Heart left ventricle (tissue), 16 donors: ENCODE measurements at places on chromosomes 1 and 21. TPM values are rescaled to one million over a fixed set of nuclear protein-coding genes. Genes with fewer than 3 reads are reported as not detected.

DNA sequence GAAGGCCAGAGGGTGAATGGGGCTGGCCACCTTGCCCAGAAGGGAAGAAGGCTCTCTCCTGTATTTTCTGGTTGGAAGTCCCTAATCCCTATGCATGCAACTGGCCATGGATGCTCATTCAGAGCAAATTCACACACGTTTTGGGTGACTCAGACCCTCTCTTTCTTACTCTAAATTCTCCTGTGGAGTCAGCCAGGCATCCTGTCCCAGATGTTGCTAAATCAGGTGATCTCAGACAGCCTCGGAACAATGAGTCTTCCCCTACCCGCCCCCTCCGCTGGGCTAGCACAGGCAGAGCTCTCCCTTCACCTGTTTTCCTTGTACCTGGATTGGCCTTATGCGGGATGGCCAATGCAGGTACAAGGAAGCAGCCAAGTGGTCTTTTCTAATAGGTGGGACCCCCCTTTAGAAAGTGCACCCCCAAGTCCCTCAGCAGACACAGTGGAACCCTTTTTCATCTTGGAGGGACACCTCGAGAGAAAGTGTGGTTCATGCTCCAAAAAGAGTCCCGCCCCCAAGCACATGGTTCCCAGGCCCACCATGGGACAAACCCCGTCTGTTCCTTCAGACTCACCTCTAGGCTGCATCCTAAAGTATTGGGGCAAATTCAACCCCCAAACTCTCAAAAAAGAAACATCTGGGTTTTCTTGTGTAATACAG, 8.6 kb downstream of the S100A6 start:
- peak; percentile 5 for DNase-seq

DNA sequence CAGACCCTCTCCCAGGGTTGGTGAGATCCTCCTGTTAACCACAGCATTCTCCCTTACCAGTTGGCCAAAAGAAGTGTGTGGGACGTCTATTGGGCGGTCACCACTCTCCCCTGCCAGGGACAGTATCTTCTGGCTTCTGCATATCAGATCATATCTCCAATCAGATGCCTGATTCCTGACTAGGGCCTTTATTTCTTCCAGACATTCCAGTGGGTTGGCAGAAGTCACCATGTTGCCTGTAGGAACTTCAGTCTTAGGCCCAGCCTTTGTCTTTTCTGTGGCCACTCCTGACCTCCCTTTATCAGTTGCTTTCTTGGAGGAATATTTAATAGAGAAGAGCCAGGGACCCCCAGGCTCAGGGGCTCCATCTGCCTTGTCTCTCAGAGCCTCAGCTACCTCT, 130.4 kb upstream of the F3 start:
- DNase-seq = no peak

DNA sequence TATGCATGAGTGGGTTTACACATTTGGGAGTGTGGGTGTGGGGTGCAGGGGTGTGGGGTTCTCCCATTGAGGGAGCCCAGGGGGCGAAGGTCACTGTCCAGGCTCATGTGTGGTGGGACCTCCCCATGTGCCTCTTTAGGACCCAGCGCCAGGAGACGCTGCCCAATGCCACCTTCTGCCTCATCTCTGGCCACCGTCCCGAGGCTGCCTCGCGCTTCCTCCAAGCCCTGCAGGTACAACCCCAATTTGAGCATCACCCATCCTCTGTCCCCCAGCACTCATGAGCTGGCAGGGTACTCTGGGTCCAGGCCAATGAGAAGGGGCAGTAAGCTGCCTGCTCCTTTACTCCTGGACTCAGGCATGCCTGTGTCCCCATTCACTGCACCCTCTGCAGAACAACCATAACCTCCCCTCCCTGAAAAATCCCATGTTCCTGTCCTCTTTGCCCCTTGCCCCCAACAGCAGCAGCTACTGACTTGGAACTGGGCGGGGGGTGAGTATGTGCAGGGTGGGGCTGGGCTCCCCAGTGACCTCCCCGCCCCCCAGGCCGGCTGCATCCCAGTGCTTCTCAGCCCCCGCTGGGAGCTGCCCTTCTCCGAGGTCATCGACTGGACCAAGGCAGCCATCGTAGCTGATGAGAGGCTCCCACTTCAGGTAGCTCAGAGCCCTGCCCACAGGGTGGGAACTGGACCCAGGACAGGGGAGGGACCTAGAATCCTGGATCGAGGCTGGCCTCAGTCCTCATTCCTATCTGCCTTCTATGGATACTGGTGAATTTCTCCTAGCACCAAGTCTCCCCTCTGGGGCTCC, 7.7 kb downstream of the EXTL1 start:
- no peak for DNase-seq

DNA sequence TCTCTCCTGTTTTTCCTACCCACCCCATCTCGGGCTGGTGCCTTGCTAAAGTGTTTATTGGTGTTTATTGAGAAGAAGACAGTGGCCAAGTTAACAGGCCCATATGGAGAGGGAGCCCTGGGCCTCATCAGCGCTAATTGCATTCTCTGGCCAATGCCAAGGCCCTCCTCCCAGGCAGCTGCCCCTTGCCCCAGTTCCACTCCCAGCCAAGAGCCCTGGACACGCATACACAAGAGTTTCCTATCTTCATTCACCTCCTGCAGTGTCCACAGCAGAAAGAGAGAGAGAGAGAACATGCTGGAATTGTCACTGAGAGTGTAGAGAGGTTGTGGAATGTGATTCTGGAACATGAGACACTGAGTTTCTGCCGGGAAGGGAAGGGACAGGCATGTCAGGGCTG, 25.4 kb upstream of the VWA5B1 start:
- peak; percentile 53 for DNase-seq

DNA sequence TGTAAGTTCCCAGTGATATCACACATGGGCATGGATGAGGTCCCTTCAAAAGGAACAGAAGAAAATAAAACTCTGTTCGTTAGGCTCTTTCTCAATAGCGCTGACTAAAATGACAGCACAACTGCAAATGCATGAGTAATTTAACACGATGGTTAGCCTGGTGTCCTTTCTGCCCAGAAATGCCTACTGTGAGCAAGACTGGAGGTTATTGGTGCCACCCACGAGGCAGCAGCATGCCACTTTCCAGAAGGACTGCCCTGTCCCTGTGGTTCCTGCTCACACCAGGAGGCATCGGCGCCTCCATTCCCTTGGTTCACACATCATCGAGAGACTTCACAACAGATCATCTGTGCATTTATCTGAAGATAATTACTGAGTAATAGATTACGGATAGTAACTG, 26.2 kb downstream of the VPS26C start:
- no peak for DNase-seq

DNA sequence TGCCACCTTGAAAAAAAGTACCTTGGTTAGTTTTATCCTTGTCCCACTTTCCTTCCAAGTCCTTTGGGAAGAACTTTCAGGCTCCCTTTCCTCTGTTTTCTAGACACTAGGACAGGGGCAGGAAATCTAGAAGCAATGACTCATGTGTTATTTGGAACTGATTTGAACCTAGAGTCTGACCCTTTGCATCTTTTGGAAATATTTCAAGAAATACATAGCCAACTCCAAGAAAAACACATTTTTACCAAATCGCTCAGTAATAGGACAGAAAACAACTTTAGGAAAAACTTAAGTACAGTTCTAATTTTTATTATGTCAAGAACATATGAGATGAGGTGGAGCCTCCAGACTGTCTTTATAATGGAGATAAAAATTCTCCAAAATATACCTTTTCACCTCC, 292.4 kb downstream of the PTBP2 start:
- no peak for DNase-seq

- no peak for DNase-seq
Observed at GRCh38 chr1:217482356-217483102, 148.4 kb downstream of the GPATCH2 start.

DNA sequence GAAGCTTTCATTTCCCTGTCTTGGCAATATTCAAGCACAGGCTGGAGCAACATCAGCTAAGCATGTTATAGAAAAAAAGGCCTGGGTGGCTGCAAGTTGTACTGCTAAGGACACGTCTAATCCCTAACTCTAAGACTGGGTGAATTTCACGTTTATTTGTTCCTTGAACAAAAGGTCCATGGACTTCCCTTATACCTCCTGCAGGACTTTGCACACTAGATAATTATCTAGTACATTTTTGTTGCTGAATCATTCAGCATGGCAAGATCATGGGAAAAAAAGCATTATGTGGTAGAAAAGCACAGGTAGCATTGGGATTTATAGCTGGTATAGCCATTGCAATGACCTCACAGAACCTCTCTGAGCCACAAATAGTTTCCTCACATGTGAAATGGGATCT, 130.7 kb upstream of the DMRTA2 start:
- no peak for DNase-seq

- peak; percentile 52 for DNase-seq
Observed at GRCh38 chr1:3019007-3019515, 2.2 kb upstream of the ACTRT2 start.

- DNase-seq = no peak
Observed at GRCh38 chr1:28135371-28136168, 40.9 kb downstream of the PTAFR start.

- DNase-seq = no peak
Observed at GRCh38 chr1:179166663-179167417, 62.6 kb downstream of the ABL2 start.

C1orf122 gene
- 44.0 TPM for total RNA-seq

COL8A2 gene
- total RNA-seq = 1.1 TPM

GRCh38 chr1:93990010-93990409, 80.8 kb upstream of the GCLM start:
- DNase-seq = no peak

GRCh38 chr1:149936992-149937705, 470 bp upstream of the MTMR11 start:
- no peak for DNase-seq

DNA sequence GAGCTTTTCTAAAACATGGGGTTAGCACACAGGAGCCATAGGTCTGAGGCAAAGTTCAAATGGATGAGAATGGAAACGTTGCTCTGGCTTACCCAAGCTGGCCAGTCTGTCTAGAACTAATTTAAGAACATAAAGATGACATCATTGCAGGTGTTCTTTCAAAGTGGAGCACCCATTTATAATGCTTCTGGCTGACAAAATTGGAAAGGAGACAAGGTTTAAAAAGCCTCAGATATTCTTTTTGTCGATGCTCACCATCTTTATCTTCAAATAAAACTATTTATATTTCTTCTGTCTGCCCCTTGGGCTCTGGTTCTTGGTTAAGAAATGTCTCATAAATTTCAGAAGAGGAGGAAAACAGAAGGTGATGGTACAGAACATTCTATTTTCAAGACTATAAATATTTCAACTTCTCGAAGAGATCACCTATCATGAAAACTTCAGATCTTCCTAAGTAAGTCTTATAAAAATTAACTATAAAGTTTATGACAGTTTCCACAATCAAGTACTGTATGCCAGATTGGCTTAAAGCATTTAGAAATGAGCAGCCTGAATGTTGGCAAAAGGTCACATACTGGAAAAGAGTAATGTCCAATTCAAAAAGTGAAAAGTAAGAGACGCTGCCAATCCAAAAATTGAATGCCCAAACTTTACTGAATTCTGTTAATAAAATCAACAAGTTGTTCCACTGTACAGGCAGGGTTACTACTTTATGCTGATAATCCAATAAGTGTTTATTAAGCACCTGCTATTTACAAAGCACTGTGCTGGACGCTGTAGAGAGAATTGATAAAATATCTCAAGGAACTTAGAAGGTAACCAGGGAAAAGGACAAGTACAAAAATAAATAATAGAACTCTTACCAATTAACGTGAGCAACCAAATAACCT, 92.0 kb downstream of the ETS2 start:
- no peak for DNase-seq

OR2L2 gene
- total RNA-seq = not detected

DNA sequence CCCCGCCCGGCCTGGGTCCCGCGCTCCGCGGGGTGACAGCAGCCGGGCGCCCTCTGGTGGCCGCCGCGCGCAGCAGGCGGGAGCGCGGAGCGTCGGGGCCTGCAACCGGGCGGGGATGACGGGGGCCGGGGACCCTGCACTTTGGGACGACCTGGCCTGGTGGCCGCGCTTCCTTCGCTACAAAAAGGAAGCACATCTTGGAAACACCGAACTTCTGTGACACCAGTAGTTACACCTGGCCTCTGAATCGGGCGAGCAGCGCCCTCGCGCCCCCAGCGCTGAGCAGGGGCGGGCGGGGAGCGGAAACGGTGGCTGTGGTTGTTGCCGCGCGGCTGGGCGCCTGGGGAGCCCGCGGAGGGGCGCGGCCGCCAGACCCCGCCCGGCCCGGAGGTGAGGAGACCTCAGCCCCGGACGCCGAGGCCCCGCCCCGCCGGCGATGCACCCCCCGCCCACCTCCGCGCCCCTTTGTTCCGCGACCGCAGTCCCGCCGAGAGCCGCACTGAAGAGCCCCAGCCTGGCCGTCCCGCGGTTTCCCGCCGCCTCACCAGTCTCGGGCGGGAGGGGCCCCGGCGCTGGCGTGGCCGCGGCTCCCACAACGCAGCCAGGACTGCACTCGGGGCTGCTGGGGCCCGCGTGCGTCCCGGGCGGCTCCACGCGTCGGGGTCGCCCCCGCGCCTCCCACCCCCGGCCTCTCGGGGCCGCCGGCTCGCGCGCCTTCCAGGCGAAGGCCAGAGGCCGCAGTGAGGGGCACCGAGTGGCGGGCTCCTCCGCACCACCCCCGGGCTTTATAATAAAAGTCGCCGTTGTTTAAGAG, 59.3 kb downstream of the H3-3A start:
- peak; percentile 70 for DNase-seq

- DNase-seq = no peak
Observed at GRCh38 chr1:156488566-156489165, 11.9 kb downstream of the MEF2D start.

DNA sequence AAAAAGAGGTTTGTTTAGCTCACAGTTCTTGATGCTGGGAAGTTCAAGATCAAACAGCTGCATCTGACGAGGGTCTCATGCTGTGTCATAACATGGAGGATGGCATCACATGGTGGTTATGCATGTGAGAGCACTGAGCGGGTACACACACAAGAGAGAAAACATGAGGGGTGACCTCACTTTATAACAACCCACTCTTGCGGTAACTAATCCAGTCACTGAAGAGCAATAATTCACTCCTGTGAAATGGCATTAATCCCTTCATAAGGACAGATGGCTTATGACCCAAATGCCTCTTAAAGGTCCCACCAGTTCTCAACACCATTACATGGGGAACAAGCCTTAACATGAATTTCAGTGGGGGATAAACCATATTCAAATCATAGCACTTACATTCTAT, 23.2 kb upstream of the CHIT1 start:
- DNase-seq = no peak

- no peak for DNase-seq
Observed at GRCh38 chr1:37797750-37798345, 4.2 kb downstream of the MANEAL start.

GRCh38 chr1:191582169-191582568, 576.1 kb upstream of the RGS18 start:
- DNase-seq = no peak

GRCh38 chr1:7940745-7941436, at the start of gene TNFRSF9:
Gene TNFRSF9 (minus strand): TSS chr1:7940839. CDS start chr1:7939994, 845 bp downstream.
- no peak for DNase-seq

NOTCH2 gene
- 26.0 TPM for total RNA-seq

- no peak for DNase-seq
Observed at GRCh38 chr1:155175927-155176371, 2.3 kb downstream of the TRIM46 start.

DNA sequence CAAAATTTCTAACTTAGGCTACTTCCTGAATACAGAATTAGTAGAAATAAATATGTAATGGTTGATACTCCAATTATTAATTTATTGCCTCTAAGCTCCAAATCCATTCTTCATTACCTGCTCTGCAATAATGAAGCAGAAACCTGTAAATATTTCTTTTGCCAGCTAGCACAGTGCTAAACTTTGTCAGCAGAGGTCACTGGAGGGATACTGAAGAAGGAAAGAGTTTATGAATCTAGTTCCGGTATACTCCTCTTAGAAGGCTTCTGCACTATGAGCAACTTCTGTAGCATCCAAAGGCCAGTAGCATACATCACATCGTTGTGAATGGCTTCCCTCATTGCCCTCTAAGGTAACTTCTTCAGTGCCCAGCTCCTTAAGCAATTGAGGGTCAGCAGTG, 81.0 kb upstream of the LHX8 start:
- no peak for DNase-seq

ZNF593OS gene
- not detected for total RNA-seq
